CD4-positive, alpha-beta T cell treated with Interleukin-1 beta for 1 hour (primary cell): ENCODE measurements at places on chromosomes 7 and 10.

GRCh38 chr10:99560277-99561126 lies 27.8 kb downstream of the NKX2-3 start:
- DNase-seq, result peak; percentile 28

GRCh38 chr10:76432016-76433012 lies 1000.9 kb downstream of the LRMDA start:
- DNase-seq, result no peak

DNA sequence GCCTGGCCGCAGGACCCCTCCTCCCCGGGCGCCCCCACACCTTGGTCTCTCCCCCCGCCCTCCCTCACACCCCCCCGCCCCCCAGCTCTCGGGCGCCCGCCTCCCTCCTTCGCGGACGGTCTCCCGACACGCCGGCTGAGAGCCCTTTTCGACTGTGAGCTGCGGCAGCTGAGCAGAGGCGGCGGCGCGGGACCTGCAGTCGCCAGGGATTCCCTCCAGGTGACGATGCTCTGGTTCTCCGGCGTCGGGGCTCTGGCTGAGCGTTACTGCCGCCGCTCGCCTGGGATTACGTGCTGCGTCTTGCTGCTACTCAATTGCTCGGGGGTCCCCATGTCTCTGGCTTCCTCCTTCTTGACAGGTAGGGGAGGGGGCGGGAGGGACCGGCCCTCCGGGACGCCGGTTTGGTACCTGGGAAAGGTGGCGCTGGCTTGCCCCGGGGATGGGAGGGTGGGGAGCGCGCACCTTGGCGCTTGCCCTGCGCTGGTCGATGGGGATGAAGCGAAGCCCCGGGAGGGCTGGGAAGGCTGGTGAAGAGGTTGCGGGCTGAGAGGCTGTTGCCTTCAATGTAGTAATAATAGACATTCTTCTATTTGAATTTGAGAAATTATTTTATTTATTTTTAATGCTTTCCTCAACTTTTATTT lies at the start of gene BMPER:
Gene BMPER, plus strand, starts transcription at position 151 of the 644 bp plus-strand sequence. Its CDS starts 75 bp downstream, at position 226.
- no peak for DNase-seq

GRCh38 chr7:22842383-22842941 lies 19.8 kb upstream of the TOMM7 start:
- no peak for DNase-seq

DNA sequence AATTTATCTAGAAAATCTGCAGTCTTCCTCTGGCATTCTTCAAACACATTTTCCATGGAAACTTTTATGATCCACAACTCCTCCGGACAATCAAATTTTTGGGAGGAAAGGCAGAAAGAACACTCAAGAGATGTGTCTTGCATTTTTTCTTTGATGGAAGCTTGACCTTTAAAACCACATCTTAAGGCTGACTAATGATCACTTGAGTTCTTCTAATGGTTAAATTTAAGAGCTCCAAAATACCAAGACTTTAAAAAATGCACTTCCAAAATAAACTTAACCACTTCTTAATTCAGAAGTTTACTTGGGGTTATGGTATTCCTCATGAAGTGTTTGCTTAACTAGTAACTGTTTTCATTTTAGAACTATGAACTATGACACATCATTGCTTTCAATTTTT lies 43.3 kb downstream of the ETV1 start:
- DNase-seq, result no peak

- no peak for DNase-seq
Measured at GRCh38 chr7:132760244-132760623, 184.0 kb upstream of the PLXNA4 start.

DNA sequence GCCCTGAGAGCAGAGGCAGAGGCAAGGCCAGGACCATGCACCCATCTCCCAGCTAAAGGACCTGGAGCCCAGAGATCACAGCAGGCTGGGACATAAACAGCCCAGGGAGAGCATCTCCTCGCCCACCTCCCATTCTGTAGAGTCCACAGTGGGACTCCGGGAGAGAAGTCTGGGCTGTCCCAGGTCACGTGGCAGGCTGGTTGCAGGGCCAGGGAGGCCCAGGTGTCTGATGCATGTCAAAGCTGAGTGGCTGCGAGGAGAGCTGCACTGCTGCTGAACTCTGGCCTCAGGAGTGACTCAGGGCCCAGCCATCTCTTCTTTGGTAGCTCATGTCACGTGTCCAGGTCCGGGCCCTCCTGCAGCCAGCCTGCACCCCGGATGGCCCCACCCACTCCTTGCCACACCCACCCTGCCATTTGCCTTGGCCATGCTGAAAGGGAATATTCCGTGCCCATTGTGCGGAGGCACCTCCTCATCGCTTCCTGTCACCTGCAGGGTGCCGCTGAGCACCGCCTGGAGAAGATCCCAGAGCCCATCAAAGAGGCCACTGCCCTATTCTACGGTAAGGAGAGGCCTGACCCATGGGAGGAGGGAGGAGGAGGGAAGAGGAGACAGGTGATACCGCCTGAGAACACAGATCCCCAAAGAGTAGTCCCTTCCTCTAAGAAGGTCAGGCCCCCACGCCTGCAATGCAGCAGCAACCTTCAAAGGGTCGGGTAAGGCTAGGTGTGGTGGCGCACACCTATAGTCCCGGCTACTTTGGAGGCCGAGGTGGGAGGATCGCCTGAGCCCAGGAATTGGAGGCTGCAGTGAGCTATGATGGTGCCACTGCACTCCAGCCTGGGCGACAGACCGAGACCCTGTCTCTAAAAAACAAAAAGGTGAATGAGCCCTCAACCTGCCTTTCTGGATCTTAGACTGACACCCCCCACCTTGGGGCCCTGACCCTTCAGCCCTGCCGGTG lies 12.6 kb upstream of the SH2B2 start:
- no peak for DNase-seq

DNA sequence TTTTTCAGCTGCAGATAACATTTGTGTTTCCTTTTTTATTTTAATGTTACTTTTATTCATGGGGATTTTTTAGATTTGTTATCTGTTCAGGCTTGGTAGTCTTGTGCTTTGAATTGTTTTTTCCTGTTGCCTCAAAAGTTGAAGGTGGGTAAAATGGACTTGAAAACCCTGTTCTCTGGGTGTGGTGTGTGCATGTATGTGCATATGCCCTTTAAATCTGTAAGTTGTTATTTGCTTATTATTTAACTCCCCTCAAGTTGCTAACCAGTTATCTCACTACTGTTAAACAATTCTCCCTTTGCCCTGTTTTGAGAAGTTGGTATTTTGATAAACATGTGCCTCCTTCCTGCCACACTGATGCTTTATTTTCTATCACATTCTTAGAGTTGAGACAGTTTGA lies 30.6 kb downstream of the TSPAN14 start:
- no peak for DNase-seq

DNA sequence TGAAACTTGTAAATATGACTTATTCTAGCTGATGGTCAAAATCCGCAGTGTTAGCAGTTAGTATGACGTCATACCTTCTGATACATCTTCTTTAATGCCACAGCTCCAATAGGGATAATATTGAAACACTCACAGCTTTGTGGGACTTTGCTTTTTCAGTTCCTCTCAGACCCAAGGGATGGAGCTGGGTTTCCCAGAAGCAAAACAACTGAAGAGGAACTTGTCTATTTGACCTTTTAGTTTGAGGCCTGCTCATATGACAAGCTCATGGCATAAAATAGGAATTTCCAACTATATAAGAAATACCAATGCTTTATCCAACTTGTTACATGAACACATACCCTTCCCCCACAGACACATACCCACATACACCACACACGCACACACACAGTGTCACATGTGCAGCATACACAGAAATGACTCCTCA lies 31.6 kb upstream of the C10orf67 start:
- DNase-seq, result no peak

DNA sequence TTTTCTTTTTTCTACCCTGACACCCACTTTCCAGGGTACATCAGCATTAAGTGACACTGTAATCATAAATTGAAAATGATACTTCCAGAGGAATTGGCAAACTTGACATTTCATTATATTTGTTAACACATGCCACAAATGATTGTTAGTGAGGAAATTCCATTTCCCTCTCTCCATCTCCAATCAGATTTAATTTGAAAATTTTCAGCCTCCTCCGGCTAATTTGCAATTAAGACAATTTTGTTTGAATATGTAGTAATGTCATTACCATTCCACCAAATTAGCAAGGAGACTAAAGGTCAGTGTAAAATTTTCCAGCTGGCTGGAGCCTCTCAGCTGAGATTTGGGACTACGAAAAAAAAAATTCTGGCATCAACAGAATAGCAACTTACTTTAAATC lies 242.7 kb downstream of the FOXP2 start:
- no peak for DNase-seq

DNA sequence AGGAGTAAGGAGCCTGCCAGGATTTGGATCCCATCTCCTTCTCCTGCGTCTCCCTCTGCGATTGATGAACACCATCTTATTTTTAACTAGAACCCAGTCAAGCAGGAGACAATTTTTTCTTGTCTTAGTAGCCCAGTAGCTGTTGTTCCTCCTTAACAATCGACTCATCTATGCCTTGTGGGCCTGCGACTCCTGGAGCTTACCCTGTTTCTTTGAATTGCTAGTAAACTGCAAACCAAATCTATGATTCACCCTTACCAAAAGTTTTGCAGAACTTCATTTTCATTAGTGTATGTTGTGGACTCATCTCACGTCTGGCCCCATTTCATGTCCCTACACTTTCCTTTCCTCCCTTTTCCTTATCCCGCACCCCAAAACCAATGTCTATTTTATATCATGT lies 37.7 kb downstream of the TRIL start:
- DNase-seq, result no peak

GRCh38 chr10:127524229-127524628 lies 24.9 kb upstream of the NPS start:
- no peak for DNase-seq

DNA sequence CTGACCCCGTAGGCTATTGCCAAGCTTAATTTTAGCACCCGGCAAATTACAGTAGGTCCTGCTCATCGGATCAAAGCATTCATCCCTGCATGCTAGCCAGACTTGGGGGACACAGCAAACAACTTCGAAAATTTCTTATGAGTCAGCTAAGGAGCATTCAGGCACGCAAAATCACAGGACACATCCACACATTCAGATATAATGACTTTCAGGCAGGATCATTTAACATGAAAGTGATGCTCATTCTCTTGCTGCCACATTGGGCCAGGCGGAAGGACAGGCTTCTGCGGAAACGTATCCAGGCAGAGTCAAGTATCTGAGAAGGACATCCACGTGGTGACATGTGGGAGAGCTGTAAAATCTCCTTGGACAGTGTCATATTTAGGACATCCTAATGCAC lies 474.0 kb upstream of the NRP1 start:
- no peak for DNase-seq

- DNase-seq, result peak; percentile 75
Measured at GRCh38 chr10:102072673-102073527, 7.8 kb downstream of the HPS6 start.

DNA sequence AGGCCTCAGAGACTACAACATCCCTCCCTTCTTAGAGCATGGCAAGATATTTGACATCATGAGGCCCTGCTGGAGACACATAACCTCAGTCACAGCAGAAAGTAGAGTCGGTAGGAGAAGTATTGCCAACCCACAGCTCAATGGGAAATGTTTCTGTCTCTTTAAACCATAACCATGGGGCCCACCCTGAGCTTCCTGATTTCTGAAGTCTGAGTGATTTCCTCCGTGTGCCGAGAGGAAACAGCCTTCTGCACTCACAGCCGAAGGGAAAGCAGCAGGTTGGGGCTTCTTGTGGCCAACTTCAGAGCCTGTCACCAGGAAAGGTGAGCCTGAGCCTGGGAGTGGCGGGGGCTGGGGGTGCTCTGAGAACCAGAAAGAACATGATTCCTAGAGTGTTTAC lies at the start of gene GIMAP1:
Gene GIMAP1, plus strand, starts transcription at position 246 of the 400 bp plus-strand sequence. CDS start 2,435 bp downstream, outside the sequence.
- peak; percentile 56 for DNase-seq
